ENCODE measurements at places on chromosomes 3 and 15.

- DNase-seq: peak; percentile 76
Measured at GRCh38 chr15:31326875-31327668, 437 bp downstream of the KLF13 start.

- no peak for DNase-seq
Measured at GRCh38 chr15:85044894-85045293, 63.2 kb downstream of the PDE8A start.

DNA sequence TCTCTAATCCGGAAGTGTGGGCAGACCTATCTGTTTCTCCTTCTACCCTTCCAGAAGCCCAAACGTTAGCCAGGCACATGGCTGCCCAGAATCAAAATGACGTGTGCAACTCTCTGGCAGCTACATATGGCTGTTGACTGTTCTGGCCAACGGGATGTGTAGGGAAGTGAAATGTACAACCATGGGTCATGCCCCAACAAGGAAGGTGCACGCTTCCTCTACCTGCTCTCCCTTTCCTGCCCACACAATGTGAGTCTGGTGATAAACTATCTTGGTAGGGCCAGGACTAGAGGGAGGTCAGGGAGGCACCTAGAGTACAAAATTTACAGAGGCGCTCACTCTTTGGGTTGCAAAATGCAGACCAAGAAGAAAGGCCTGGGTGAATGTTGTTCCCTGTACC, 495.9 kb upstream of the PROK2 start:
- no peak for DNase-seq

DNA sequence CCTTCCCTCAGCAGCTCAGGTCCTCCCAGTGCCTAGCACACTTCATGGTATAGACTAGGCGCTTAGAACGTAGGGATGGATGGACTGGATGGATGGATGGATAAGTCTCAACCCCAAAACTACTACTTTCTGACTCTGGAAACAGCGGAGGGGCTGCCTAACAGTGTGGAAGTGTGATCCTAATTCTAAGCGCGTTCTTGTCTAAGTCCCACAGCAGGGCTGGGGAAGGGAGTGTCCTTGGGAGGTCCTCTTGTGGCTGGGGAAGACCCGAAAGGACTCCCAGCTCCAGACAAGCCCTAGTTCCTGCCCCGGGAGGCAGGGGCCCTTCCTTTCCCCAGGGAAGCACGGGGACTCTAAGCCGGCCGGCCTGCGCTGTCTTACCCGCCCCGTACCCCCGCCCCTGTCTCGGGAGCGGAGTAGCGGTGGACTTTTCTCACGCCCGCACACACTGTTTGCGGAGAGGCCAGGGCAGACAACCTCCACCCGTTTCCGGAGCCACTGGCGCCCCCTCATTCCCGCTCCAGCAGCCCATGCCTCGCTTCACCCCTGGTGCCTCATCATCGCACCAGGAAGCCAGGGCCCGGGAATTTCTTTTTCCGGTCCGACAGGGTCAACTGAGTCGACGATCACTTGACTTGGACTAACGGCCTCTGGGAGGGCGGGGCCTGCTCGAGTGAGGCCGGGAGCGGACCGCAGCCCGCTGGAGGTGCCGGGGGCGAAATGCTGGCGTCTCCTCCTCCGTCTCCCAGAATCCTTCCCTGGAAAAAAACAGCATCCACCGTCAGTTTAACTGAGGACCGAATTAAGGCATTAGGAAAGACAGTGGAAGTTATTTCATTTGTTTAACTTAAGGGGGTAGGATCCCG, 133.3 kb downstream of the TBC1D2B start:
- DNase-seq: peak; percentile 72

- DNase-seq: no peak
Measured at GRCh38 chr3:12935023-12935860, 93.9 kb upstream of the RPL32 start.

GRCh38 chr3:45644791-45645201, 44.4 kb upstream of the SACM1L start:
- DNase-seq: no peak

GRCh38 chr15:61118885-61119284, 110.2 kb downstream of the RORA start:
- DNase-seq: no peak

DNA sequence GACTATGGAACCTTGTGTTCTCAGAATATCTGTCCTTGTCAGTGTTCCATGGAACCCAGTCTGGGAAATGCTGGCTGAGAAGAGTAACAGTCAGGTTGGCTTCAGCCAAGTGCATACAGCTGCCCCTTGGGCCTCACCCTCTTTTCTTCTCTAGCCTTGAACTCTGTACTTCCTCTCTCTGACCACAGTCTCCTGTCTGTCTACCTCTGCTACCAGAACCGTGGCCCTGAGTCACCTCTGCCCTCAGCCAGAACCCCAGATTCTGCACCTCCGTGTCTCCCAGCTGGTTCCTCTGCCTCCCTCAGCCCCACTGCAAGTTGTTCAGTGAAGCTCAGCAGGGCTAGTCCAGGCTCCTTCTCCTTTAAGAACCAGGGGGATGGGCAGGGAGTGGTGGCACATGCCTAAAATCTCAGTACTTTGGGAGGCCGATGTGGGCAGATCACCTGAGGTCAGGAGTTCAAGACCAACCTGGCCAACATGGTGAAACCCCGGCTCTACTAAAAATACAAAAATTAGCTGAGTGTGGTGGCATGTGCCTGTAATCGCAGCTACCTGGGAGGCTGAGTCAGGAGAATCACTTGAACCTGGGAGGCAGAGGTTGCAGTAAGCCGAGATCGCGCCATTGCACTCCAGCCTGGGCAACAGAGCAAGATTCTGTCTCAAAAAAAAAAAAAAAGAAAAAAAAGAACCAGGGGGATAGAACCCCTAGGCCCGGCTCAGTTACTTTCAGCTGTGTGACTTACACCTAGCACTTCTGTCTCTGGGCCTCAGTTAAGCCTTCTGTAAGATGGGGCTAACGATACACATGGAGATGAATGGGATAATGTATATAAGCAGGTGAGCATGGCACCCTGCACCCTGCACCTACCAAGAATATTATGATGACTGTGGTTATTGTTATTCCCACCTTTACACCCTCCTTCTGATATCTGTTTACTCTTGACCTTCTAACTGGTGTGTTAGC, 24.3 kb upstream of the TATDN2 start:
- peak; percentile 54 for DNase-seq

GRCh38 chr3:146817704-146818103, 212.6 kb upstream of the PLSCR5 start:
- no peak for DNase-seq

DNA sequence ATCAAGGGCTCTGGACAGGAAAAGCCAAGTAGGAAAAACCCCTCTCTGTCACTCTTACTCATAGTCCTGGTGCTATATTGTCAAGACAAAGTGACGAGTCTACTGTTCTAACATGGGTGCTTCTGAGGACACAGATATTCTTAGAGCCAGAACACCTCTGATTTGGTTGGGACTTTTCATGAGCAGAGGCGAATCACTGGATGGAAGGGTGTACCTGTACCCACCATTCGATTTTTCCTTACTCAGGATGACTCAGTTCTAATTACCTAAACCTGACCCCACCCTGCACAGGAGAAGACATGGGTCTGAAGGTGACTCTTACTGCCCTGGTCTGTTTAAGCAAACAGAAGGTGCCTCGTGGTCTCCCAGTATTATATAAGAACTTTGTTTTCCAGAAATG, 58.5 kb downstream of the ABCC5 start:
- no peak for DNase-seq

GRCh38 chr3:114527036-114527644, 233.3 kb downstream of the TIGIT start:
- DNase-seq: peak; percentile 8

DNA sequence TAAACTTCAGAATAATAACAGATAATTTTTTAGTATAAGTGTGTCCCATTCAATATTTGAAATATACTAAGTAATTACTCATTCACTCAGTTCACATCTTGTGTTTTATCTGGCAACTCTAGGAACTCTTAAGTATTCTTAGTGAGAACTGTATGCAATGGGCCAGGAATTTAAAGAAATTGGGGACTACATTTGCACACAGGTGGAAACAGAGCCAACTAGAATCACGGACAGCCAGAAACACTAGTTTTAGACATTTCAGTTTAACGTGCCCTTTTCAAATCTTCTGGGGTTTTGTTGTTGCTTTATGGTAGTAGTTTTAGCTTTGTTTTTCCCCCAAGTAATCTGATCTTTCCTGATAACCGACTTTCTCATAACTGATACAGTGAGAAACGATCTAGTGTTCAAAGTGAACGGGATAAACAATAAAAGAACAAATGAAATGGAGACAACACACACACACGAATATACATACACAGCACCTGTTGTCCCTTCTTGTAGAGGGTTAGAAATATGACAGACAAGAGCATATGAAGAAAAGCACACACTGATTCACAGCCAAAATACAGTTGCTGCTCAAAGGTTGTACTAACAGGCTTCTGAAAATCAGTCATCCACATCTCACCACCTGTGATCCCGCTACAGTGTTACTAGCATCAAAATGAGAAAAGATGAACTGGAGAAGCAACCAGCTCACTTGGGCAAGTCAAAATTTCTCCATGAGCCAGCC, 167.0 kb downstream of the FMN1 start:
- no peak for DNase-seq

DNA sequence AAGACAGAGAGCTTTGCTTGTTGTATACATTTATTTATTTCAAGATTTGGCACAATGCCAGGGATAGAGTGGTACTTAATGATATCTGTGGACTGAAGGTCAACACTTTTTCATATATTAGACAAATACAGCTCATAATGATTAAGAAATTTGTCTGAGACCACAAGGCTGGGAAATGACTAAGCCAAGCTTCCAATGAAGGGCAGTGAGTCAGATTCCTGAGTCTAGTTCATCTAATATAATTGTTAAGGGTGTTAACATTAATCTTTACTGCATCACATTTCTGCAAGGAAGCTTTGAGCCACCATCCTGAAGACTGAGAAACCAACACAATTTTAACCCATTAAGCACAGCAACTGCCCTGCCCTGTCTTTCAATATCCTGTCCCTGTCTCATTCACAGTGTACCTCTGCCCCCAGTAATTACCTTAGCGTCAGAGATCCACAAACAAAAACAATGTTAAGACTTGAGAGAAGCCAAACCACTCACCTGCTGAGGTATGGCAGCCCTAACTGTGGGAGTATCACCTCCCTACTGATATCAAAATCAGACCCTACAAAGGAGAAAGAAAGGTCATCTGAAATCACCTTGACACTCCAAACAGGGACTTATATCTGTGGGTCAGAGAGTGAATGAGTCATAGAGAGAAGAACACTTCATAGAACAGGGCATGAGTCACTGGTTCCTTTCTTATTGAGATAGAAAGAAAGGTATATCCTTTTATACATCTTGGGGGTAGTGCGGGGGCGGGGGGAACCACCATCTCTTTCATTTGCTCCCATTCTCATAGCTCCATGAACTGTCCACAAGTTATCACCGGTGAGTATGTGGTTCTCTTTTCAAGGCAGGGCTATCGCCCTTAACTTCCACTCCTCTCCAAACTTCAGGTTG, 74.7 kb downstream of the MAGI1 start:
- peak; percentile 69 for DNase-seq

DNA sequence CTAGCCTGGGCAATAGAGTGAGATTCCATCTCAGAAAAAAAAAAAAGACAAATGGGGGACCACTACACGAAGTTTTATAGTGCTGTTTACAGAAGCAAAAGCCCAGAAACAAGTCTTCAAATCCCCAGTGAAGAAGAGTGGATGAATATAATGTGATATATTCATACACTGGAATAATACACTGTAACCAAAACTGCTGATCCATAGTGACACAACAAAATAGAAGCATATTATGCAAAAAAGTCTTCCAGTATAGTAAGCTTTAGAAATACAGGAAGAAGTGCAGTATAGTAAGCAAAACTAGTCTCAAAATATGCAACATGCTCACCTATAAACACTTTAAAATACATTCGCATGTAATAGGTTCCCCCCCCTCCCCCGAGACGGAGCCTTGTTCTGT, 11.9 kb upstream of the FAH start:
- DNase-seq: no peak

DNA sequence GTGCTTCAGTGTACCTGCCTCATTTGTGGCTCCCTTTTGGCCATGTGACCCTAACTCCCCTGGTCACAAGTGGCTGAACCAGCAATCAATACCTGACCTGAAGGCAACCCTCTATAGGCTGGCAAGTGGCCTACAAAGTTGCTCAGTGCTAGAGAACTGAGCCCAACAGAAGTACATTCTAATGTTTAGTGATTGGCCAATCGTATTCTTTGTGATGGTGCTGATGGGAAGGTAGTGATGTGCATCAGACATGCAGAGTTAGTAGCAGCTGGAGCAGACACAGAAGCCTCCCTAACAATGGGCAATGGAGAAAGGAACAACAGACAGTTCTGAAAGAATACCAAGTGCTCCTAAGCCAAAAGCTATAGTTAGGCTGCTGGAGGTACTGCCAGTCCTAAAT, 10.4 kb upstream of the ATOSA start:
- DNase-seq: no peak

DNA sequence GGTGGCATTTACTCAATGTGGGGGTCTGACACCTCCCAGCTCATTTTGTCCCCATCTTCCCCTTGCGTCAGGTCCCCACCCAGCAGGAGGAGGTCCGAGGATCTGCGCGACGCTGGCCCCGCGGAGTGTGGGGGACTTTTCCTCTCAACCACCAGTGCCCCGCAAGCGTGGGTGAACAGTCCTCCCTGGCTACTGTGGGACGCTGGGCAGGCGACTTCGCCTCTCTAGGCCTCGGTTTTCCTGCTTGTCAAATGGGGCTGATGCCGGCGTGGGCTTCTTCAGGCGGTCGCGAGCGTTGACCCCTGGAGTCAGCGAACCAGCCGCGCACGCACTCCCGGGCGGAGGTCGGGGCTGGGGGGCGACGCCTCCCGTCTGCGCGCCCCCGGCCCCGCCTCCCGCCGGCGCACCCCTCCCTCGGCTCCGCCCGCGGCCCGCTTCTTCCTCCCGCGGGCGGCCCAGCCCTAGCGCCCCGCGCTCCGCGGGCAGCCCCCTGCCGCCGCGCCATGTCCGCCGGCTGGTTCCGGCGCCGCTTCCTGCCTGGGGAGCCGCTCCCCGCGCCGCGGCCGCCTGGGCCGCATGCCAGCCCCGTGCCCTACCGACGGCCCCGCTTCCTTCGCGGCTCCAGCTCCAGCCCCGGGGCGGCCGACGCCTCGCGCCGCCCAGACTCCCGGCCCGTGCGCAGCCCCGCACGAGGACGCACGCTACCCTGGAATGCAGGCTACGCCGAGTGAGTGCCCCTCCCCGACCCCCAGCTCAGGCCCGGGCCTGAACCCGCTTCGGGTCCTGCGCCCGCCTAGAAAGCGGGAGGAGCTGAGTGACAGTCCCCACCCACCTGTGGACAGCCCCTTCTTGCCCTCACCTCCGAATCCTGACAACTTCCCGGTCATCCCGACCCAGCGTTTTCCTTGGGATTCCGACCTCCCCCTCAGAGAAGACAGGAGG, at the start of gene PPM1M:
Gene PPM1M, plus strand, starts transcription at position 438 of the 942 bp plus-strand sequence. Its CDS starts 66 bp downstream, at position 504.
- peak; percentile 67 for DNase-seq

GRCh38 chr15:55253580-55253979, 36.0 kb downstream of the RAB27A start:
- no peak for DNase-seq

- no peak for DNase-seq
Measured at GRCh38 chr3:185645596-185646381, 59.7 kb downstream of the SENP2 start.

- no peak for DNase-seq
Measured at GRCh38 chr3:40679290-40679689, 154.5 kb downstream of the ZNF621 start.

- DNase-seq: no peak
Measured at GRCh38 chr15:85019815-85020590, 38.3 kb downstream of the PDE8A start.
